ENCODE measurements at places on chromosomes 1 and 21.

- no peak for DNase-seq
Observed at GRCh38 chr21:36379251-36379650, 5.9 kb upstream of the CHAF1B start.

DNA sequence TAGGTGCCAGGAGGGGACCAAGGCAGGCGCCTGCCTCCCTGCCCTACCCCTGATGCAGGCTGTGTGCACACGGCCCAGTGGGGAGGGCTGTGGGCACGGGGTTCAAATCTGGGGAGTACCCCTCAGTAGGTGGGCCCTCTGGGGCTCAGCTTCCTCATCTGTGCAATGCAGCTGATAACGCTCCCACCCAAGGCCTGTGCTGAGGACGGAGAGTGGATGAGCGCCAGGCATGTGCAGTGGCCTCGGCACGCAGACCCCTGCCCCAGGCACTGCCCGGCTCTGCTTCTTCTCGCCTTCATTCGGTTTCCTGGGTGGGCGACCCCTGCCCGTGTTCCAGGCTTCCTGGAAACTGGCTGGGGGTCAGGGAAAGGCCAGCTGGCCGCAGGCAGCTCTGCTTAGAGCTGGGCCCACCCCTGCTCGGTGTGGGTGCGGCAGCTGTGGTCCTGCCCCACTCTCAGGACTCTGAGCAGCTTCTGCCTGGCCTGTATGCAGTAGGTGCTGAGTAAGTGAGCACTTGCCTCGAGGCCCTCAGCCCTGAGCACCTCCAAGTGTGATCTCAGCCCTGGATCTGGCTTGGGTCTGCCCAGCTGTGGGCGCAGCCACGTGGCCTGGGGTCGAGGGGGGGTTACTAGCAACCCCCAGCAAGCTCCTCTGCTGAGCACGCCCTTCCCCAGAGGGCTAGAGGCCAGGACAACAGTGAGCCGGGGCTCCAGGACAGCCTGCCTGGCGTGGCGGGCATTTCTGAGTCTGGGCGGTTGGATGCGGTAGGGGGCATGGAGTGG is 11.9 kb upstream of the TNFRSF14 start:
- DNase-seq = no peak

DNA sequence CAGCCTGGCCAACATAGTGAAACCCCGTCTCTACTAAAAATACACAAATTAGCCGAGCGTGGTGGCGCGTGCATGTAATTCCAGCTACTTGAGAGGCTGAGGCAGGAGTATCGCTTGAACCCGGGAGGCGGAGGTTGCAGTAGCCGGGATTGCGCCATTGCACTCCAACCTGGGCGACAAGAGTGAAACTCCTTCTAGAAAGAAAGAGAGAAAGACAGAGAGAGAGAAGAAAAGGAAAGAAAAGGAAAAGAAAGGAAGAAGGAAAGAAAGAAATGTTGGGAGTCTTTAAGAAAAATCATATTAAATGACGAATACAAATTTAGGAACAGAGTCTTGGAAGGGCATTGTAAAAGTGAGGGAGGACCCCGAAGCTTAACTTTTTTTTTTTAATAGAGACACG is 1.8 kb upstream of the HNRNPR start:
- no peak for DNase-seq

DNA sequence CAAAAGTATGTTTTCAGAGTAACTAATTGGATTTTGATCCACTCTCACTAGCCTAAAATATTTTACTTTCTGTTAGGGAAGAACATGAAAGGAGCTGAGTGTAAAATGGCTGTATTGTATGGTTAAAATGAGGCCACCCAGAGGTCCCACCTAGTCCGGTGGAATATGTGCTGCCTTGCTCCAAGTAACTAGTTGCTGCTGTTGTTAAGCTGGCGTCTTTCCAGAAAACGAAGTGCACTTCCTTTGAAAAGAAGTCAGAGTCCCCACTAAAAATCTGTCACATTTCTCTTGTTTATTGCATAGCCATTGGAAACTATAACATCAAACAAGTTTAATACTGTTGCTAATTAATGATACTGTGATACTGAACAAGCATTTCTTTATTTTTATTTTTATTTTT is 3.2 kb downstream of the SLC25A33 start:
- DNase-seq = no peak

DNA sequence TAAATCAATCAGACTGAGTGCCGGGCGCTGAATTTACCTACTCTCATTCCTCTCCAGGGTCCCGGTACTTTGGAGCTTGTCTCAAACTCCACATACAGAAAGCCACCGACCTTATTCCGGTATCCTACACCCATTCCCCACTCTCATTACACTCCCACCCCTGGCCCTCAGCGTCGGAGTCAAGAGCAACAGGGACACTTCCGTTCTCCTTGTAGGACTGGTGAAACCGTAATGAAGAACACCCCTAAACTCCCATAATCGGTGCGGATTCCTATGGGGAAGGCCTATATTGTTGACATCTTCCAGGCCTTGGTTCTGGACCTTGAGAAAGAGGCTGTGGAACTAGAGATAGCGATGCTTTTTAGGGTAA is 798 bp downstream of the ZBED6 start:
- DNase-seq = no peak

GRCh38 chr1:4565166-4565565 is 89.2 kb upstream of the AJAP1 start:
- DNase-seq = no peak

- DNase-seq = no peak
Observed at GRCh38 chr1:48817505-48818114, 40.9 kb upstream of the BEND5 start.

DNA sequence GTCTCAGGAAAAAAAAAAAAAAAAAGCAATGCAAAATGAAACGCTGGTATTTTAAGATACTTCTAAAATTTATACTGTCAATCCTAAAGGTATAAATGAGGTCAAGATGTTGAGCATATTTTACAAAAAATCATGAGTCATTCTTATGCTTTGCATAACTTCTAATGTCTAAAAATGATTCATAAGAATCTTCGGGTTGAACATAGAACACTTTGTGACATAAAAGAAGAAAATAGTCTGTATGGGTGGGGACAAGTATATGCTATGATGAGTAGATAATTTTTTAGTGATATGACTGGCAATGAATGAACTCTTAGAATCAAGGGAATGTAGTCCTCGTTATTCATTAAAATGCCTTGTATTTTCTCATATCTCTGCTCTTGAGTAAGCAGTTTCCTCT is 416.9 kb upstream of the USP24 start:
- no peak for DNase-seq

GRCh38 chr1:246295968-246296367 is 211.1 kb downstream of the SMYD3 start:
- no peak for DNase-seq

GRCh38 chr1:66396212-66396890 is 137.6 kb upstream of the SGIP1 start:
- DNase-seq = no peak

DNA sequence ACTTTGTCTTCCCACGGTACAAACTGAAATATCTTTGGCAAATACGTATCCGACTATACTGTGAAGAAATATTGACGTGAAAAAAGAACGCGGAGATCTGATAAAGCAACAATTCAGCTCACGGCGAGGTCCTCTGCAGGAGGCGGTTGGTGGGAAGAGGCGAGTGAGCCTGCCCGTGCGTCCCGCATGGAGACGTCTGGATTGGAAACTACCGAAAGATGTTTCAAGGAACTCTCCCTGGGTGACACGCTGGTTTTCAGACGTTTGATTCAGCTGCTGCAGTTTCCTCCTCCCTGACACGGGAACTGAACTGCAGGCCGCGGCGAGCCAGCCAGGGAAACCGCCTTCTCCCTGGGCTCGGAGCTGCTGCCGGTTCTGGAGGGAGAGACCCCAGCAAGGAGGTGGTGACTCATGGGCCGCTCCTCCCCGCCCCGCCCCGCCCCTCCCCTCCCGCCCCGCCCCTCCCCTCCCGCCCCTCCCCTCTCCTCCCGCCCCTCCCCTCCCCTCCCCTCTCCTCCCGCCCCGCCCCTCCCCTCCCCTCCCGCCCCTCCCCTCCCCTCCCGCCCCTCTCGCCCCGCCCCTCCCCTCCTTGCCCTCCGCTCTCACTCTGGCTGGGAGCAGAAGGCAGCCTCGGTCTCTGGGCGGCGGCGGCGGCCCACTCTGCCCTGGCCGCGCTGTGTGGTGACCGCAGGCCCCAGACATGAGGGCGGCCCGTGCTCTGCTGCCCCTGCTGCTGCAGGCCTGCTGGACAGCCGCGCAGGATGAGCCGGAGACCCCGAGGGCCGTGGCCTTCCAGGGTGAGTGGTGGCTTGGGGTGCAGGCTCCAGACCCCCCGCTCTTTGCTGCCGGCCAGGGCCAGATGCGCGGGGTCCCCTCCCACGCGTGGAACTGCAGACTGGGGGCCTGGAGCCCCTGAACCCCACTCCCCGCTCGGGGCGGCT is at the start of gene COL6A1:
TSS of gene COL6A1 (plus strand) at position 620 of the 941 bp plus-strand sequence. CDS start at position 701, 81 bp downstream.
- DNase-seq = peak; percentile 38

DNA sequence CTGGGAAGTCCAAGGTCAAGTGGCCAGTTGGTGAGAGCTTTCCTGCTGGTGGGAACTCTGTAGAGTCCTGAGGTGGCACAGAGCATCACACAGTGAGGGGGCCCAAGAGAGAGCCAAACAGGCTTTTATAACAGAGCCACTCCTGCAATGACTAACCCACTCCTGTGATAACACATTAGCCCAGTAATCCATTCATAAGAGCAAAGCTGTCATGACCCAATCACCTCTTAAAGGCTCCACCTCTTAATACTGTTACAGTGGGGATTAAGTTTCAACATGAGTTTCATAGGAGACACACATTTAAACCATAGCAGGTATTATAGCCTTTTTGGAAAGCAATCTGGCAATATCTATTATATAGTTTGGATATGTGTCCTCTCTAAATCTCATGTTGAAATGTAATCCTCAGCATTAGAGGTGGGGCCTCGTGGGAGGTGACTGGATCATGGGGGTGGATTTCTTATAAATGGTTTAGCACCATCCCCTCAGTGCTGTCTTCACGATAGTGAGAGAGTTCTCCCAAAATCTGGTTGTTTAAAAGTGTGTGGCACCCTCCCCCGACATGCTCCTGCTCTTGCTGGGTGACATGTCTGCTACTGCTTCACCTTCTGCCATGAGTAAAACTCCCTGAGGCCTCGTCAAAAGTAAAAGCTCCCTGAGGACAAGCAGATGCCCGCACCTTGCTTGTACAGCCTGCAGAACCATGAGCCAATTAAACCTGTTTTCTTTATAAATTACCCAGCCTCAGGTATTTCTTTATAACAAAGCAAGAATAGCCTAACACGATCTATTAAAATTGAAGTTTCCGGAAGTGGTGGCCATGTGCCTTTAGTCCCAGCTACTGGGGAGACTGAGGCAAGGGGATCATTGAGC is 64.5 kb downstream of the CD58 start:
- no peak for DNase-seq

GRCh38 chr1:215220346-215220745 is 137.8 kb downstream of the KCNK2 start:
- DNase-seq = no peak

GRCh38 chr1:218488986-218489385 is 143.8 kb downstream of the TGFB2 start:
- DNase-seq = no peak

- no peak for DNase-seq
Observed at GRCh38 chr21:38400195-38400919, 97.9 kb downstream of the ERG start.

GRCh38 chr1:44790968-44791801 is 3.2 kb upstream of the BEST4 start:
- DNase-seq = no peak

GRCh38 chr1:40308036-40308727 is 8.9 kb downstream of the COL9A2 start:
- DNase-seq = no peak

Data from effector CD4-positive, alpha-beta T cell (primary cell).